ENCODE measurements at places on chromosomes 4 and X.

GRCh38 chrX:123860983-123861382 is 1.1 kb downstream of the XIAP start:
- DNase-seq, result no peak

- no peak for DNase-seq
These were observed 57.8 kb downstream of the SH3RF1 start for GRCh38 chr4:169212981-169213380.

DNA sequence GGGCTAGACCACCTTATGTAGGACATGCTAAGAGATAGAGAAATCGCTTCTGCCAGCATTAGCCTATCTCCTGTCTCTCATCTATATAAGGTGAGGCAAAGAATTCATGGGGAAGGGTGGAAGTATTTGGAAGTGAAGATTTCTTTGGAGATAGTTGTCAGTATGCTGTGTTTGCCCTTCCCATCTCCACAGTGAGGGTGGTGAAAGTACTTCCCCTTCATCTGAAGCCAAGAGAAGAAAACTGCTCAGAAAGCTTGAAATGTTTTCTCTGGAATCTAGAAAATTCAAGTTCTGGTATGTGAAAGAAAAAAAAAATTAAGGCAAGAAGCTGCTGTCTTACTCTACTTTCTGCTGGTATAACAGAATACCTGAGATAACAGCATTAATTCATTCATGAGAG is 12.3 kb upstream of the ADH5 start:
- DNase-seq, result no peak

- DNase-seq, result no peak
These were observed 14.7 kb upstream of the PITX2 start for GRCh38 chr4:110637408-110638088.

GRCh38 chrX:13692771-13693231 is 3.9 kb downstream of the RAB9A start:
- no peak for DNase-seq

GRCh38 chr4:27490315-27490714 is 629.7 kb downstream of the STIM2 start:
- no peak for DNase-seq

DNA sequence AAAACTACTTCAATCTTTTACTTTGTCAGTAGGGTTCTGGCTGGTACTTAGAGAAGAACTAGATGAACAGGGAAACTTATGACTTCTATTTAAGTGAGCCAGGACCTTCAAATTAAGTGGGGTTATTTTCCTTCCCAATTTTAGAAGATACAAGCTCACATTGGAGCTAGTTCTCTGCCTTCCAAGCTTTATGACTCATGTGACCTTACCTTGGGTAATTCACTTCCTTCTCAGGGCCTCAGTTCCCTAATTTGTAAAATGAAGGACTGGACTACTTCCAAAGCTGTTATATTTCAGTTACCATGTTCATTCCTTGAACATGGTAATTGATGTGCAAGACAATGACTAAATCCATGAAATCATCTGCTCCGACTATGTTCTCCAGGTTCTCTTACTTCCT is 32.0 kb upstream of the DCX start:
- DNase-seq, result no peak

DNA sequence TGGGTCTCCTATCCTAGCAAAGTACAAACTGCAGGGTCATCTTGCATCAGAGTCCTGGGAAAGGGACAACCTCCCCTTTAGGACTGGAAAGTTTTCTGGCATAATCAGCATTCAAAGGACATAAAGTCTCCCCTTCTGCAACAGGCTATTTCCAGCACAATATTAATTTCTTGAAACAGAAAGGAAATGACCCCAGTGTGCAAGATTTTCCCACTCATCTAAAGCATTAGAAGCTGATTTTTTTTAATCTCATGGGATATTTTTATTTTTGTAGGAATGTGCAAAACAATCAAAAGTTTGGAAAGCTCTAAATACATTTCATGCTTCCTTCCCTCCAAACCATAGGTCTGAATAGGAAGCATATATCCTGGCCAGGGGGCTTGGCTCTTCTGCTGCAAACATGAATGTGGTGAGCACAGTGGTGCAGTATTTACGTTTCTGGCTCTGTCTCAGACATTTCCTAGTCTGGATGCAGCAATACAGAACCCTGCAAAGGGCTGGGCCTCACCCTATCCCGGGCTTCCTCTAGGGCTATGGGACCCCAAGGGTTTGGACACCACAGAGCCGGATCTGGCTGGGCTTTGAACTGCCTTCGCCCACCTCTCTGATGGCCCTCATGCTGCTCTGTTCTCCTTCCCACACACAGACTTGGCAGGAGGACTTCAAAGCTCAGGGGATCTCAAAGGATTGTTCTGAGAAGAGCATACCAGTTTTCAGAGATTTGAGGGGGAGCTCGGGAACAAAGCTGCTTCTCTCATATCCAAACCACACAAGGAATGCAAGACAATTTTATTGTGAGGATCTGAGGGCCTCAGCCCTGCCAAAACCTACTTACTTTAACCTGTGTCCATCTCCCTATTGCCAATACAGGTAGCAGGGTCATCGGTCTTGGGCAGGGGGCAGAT is 64.9 kb downstream of the POLR2B start:
- no peak for DNase-seq

GRCh38 chr4:159070742-159071141 is 32.1 kb upstream of the RAPGEF2 start:
- no peak for DNase-seq

DNA sequence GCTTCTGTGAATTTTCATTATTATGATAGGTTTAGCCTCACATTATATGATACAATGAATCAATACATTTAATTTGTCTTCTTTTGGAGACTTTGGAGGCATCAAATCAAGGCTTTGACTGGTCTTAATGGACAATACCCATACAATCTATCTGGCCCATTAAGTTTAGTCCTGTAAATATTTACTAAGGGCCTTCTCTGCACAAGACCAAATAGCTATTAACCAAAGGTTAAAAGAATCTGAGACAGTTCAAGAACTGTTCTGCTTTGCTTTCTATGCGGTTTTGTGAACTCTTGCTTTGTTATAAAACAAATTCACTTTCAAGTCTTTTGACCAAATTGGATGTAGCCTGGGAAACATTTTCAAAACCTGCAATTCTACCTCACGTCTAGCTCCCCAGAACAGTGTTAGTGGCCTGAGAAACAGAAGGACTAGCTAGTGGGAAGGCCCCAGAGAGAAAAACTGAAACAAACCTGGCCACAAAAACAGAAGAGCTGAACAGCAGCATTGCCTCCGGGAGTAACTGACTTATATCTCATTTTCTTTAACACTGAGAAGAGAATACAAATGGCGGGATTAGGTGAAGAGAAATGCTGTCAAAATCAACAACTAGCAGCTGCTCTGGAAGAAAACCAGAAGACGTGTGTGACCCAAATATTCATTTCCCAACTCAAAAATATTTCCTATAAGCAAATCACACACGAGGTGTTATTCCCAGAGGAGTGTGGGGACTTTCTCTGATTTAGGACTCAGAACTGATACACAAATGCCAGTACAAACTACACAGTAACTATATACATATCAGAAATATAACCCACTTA is 548 bp downstream of the TLR1 start:
- DNase-seq, result no peak

DNA sequence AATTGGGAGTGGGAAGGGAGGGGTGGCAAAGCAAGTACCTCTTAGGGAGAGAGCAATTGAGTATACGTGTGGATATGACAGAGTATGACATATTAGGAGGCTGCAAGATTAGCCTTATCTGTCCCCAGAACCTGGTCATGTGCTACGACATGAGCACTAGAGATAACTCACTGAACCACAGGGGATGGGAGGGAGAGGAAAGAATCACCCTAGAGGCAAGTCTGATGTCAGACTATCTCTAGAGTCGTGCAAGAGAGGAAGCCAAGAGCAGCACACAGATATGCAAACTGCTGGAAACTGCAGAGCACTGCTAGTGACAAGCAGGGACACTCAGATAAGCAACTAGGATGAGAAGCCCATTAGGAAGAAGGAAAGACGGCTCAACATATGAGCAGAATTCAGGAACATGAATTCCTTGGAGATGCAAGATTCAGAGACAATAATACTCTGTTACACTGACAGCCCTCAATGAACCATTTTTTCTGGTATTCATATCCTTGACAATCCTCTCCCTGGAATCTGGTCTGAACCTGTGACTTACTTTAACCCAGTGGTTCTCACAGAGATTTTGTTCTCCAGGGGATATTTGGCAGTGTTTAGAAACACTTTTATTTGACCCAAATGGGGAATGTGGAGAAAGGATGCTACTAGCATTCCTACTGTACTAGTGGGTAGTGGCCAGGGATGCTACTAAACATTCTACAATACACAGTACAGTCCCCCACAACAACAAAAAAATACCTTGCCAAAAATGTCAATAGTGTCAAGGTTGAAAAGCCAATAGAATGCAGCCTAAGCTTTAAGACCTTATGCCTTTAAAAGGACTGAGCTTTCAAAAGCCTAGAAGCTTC is 84.0 kb upstream of the BMP2K start:
- no peak for DNase-seq

DNA sequence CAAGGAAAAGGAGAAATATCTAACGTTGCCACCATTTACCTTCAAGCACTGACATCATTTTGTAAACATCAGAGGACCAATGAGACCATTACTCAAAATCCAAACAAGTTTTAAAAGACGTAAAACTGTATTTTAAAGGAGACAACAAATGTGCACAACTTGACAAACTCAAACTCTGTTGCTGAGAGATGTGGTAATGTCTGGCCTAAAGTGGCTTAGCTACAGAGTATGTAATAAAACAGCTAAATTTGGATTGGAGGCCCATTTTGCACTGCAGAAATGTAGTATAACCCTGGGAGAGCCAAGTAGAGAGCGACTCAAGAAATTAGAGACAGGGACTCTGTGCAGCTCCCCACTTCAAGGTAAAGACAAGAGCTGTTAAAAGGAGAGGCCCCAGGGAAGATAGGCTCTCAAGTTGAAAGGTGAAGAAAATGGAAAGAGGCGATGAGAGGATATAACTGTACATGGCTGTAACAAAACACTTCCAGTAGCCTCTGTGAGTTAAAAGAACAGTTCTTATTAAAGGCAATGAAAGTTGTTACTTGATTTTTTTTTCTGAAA is 20.3 kb downstream of the UNC5C start:
- DNase-seq, result no peak

- DNase-seq, result no peak
These were observed 340.1 kb upstream of the CTSO start for GRCh38 chr4:156293657-156294297.

Data from T-helper 22 cell (primary cell).